ENCODE measurements at places on chromosomes 1 and 21. TPM values are rescaled to one million over a fixed set of nuclear protein-coding genes. Genes with fewer than 3 reads are reported as not detected.

The CACNA1S gene
- not detected for total RNA-seq

The LIN28A gene
- total RNA-seq, result 77.8 TPM

The GPR52 gene
- not detected for total RNA-seq

The PDPN gene
- total RNA-seq, result not detected

The ARTN gene
- not detected for total RNA-seq

The ELAVL4 gene
- not detected for total RNA-seq

The TMEM61 gene
- total RNA-seq, result not detected

The WNT3A gene
- not detected for total RNA-seq

The KCNJ6 gene
- not detected for total RNA-seq

The DVL1 gene
- 66.4 TPM for total RNA-seq

The ZNF648 gene
- total RNA-seq, result not detected

The SMCP gene
- total RNA-seq, result not detected

The MOB3C gene
- 6.8 TPM for total RNA-seq

The FCRL2 gene
- total RNA-seq, result not detected

The OR2T12 gene
- total RNA-seq, result not detected

The TNFSF18 gene
- total RNA-seq, result not detected

The MEX3A gene
- total RNA-seq, result 21.0 TPM

The CALML6 gene
- not detected for total RNA-seq

The ANGPTL1 gene
- not detected for total RNA-seq

The GREM2 gene
- total RNA-seq, result not detected

The UBXN11 gene
- total RNA-seq, result 27.3 TPM

The AMY1C gene
- not detected for total RNA-seq

The LEPR gene
- 4.1 TPM for total RNA-seq

The PIK3R3 gene
- 14.3 TPM for total RNA-seq

The HOOK1 gene
- total RNA-seq, result not detected

The RRP15 gene
- total RNA-seq, result 7.6 TPM

The C1orf56 gene
- total RNA-seq, result 0.07 TPM

The PADI2 gene
- 0.10 TPM for total RNA-seq

The PADI3 gene
- 0.41 TPM for total RNA-seq

The RBM11 gene
- 0.62 TPM for total RNA-seq

The C1orf94 gene
- not detected for total RNA-seq

The NUF2 gene
- total RNA-seq, result 28.0 TPM

The TNNI3K gene
- total RNA-seq, result not detected

The CNTN2 gene
- total RNA-seq, result not detected

The FMO2 gene
- total RNA-seq, result 0.25 TPM

The MDM4 gene
- total RNA-seq, result 7.7 TPM

The ALX3 gene
- total RNA-seq, result not detected

The CD52 gene
- 2.3 TPM for total RNA-seq

The HRNR gene
- not detected for total RNA-seq

The CFHR1 gene
- not detected for total RNA-seq

The LRRC3 gene
- total RNA-seq, result 0.55 TPM

The VWA5B1 gene
- not detected for total RNA-seq

The TCHH gene
- not detected for total RNA-seq

The ELF3 gene
- total RNA-seq, result 3.8 TPM

The SPOCD1 gene
- 11.8 TPM for total RNA-seq

The C1orf232 gene
- not detected for total RNA-seq

The PTPN22 gene
- not detected for total RNA-seq

The ADORA3 gene
- total RNA-seq, result not detected

The VAV3 gene
- total RNA-seq, result 0.34 TPM

The SLAMF7 gene
- total RNA-seq, result not detected

The ST6GALNAC5 gene
- total RNA-seq, result not detected

The ARHGEF19 gene
- total RNA-seq, result 4.7 TPM

Measured in G401 (cell line).